ENCODE measurements at places on chromosomes 11 and 22.
A peak's percentile ranks its signal among the peaks of the same experiment; 100 is the strongest.

- DNase-seq, result no peak
These were observed 8.7 kb downstream of the MS4A15 start for GRCh38 chr11:60765355-60765754.

GRCh38 chr11:9756461-9756860 is 92.6 kb downstream of the SWAP70 start:
- peak; percentile 72 for DNase-seq

DNA sequence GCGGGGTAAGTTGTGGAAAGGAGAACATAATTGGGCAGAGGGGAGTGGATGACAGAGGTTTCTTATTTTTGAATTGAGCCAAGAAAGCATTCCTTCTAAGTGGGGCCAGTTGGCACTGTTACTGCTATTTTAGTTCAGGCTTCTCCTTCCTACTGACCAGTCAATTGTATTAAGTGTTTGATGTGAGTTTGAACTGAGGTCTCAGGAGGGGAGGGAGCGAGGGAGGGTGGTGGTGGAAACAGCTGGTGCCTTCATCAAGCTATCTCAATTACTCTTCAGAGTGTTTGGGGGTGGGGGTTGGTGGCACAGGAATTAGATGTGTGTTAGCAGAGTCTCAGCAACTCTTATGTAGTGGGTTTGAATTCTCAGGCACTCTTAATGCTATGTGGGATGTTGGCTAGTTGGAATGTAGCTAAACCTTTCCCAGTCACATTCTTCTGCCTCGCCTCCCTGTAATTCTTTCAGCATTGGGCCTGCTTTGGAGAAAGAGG is 14.5 kb downstream of the CTNND1 start:
- peak; percentile 72 for DNase-seq

DNA sequence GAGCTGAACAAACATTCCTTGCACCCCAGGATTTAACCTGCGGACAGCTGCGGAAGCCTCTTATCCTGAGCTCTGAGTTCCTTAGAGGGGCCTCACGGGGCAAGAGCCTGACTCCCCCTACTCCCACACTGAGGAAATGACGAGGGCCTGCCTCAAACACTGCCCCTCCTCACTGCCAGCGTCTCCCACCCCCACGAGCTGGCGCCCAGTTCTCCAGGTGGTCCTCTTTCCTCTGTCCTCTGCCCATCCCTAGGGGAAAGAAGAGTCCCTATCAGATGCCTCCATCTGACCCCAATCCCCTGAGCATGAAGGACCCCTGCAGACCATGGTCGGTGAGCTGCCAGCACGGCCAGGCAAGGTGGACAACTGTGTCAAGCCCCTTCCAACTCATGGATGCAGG is 14.3 kb downstream of the CHST1 start:
- DNase-seq, result no peak

GRCh38 chr22:33577862-33578411 is 342.3 kb downstream of the LARGE1 start:
- DNase-seq, result no peak

GRCh38 chr11:18081551-18081950 is 24.3 kb downstream of the SAAL1 start:
- no peak for DNase-seq

GRCh38 chr22:38126928-38127668 is 16.6 kb upstream of the BAIAP2L2 start:
- DNase-seq, result no peak

DNA sequence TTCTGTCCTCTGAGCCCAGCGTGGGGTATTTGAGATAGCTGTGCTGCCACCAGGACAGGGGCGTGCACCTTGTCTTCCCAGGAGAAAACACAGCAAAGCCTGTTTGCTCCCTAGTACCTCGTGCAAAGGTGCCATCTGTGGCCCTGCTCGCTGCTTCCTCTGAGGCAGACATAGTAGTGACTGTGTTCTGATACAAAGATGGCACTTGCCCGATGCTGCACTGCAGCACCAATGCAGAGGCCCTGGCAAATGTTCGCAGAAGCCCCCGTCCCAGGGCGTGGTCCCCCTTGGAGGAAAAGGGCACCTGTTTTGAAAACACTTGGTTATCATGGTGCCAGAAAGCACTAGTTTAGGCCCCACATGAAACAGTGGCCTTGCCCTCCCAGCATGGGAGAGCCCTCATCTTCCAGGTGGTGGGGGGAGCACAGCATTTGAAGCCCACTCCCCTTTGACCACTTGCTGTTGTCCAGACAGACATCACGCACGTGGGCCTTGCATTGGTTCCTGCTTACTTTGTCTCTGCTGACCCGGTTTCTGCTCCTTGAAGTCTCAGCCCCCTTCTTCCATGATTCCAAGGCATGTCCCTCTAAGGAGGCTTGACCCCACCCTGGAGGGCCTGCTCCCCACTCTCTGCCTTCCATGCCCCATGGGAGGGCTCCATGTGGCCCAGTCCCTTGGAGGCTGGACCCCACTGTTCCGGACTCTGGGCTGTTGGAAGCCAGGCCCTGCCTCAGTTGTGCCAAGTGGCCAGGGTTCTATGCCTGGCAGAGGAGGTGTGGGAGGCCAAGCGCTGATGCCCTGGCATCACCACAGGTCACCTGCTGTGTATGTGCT is 109.4 kb downstream of the KCNQ1OT1 start:
- DNase-seq, result no peak

GRCh38 chr22:46795845-46796565 is 33.6 kb downstream of the TBC1D22A start:
- no peak for DNase-seq
